Substantia nigra (tissue), 51 donors: ENCODE measurements at places on chromosomes 7 and 10.

GRCh38 chr10:80409121-80409520, 770 bp downstream of the PRXL2A start:
- DNase-seq: no peak

- DNase-seq: no peak
Observed at GRCh38 chr10:78247266-78247665, 213.6 kb downstream of the RPS24 start.

GRCh38 chr10:88057720-88058119, 194.3 kb downstream of the PTEN start:
- DNase-seq: no peak

- DNase-seq: peak; percentile 54
Observed at GRCh38 chr7:24757353-24758275, at the start of gene GSDME. Gene GSDME (minus strand): TSS chr7:24757464. CDS start chr7:24749774, 7,690 bp downstream.
